Activated CD8-positive, alpha-beta memory T cell treated with anti-CD3 and anti-CD28 coated beads for 1 hour (primary cell): ENCODE measurements at places on chromosomes 2 and 18.

- DNase-seq = no peak
These were observed 46.2 kb downstream of the LBH start for GRCh38 chr2:30277582-30277981.

- no peak for DNase-seq
These were observed 155.0 kb upstream of the SRD5A2 start for GRCh38 chr2:31735716-31736115.

GRCh38 chr2:132776287-132776686 lies 106.3 kb upstream of the LYPD1 start:
- no peak for DNase-seq

DNA sequence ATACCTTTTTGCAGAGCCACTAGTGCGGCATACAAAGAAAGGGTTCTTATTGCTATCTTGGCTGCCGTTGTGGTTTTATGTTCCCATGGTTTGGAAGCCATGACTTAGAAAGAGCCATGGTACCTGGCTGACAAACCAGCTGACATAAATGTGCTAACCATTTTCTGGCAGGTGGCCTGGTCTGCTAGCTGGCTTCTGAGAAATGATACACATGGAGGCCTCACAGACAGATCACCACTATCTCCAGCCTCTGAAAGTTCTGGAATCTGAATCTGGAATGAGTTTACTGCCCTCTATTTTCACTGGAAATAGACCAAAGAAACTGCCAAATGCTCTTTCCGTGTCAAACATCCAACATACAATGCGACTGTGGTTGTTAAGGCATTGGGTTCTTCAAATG lies 123.7 kb downstream of the QPCT start:
- no peak for DNase-seq

DNA sequence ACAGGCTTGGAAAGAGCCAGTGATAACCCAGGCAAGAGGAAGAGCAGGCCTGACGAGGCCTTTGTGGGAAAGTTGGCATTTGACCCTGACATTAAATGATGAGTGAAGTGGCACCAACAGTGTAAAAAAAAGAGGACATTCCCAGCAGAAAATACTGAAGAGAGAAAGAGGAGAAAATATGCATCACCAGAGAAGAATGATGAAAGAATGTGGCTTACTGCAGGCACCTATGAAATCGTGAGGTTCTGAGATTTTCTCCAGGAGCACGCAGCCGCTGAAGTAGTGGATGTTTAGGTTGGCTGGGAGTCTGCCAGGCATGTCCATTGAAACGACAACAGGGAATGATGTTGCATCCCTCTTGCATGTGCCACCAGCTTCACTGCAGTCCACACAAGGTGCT lies 13.8 kb downstream of the EHD3 start:
- DNase-seq = no peak

DNA sequence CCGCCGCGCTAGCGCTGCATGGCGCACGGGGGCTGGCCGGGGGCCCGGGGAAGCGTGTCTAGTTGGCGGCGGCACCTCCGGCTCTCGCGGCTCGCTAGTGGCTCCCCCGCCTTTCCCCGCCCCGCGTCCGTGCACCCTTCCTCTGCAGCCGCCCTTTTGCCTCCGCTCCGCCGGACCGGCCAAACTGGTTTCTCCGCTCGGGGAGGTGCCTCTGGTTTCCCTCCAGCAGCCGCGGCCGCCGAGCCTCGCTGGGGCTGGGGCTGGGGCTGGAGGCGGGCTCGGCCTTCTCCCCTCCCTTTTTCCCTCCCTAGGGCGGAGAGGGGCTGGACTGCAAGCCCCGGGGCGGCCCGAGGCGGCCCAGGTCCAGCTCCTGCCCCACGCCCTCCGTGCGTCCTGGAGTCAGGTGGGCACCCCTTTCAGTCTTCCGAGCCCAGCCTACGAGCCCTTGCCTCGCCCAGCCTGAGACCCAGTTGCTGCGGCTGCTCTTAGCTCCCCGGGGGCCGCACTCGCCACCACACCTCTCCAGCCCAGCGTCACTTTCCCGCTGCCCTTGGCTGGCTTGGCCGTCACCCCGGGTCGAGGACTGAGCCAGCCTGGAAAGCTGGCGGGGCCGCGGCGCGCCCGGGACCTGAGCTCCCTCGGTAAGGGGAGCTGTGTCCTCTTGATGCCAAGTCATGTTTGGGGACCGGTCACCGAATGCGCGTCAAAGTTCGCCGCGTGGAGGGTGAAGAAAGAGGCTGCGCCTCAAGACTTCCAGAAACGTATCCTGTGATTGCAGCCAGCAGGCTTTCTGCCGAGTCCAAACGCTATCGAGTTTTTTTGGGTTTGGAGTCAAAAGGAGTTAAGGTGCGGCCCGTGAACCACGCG lies at the start of gene ATP8B1:
Gene ATP8B1, minus strand, starts transcription at position 213 of the 867 bp plus-strand sequence. CDS start 71,508 bp downstream, outside the sequence.
- no peak for DNase-seq

- DNase-seq = no peak
These were observed 78.9 kb downstream of the NRXN1 start for GRCh38 chr2:50953021-50953420.

- DNase-seq = no peak
These were observed 35.9 kb downstream of the TAF4B start for GRCh38 chr18:26262156-26262555.

GRCh38 chr2:47652061-47652690 lies 130.8 kb upstream of the MSH6 start:
- no peak for DNase-seq

DNA sequence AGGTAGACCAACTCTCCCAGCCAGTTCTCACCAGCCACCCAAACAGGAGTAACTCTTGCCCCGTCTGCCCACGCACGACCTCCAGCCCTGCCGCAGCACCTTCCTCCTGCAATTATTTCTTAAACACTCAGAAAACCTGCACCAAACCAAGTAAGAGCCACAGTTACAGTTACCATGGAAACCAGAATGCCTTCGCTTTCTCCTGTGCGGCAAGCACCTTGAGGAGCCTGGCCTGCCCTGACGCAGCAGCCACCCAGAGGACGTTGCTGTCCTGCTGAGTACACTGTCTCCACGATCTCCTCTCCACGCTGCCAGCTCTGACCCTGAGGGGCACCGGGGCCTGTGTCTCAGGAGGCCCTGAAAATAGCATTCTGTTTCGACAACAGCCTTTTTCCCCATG lies 94.3 kb upstream of the SMIM21 start:
- no peak for DNase-seq

DNA sequence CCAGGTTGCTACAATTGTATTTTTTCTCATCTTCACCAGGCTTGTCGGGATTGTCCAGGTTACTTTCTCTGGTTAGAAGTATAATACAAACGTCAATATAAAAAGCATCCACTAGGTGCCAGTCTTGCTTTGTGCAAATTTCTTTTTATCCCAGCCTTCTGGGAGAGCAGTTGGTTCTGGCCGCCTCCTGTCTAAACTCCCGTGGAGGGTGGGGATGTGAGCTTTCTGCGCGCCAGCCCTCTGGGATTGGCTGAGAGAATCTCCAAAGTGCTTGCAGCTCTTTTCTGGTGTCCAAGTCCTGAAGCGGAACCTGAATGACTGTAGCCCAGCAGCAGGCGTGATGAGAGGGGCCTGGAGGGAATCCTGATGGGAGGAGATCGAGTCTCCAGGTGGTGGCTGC lies 22.4 kb upstream of the TOGARAM2 start:
- no peak for DNase-seq

GRCh38 chr2:30732876-30733275 lies 74.4 kb downstream of the CAPN13 start:
- no peak for DNase-seq

GRCh38 chr2:231922311-231923009 lies 3.7 kb downstream of the NPPC start:
- no peak for DNase-seq

- DNase-seq = no peak
These were observed 247.0 kb downstream of the KCNH7 start for GRCh38 chr2:162591403-162592083.

DNA sequence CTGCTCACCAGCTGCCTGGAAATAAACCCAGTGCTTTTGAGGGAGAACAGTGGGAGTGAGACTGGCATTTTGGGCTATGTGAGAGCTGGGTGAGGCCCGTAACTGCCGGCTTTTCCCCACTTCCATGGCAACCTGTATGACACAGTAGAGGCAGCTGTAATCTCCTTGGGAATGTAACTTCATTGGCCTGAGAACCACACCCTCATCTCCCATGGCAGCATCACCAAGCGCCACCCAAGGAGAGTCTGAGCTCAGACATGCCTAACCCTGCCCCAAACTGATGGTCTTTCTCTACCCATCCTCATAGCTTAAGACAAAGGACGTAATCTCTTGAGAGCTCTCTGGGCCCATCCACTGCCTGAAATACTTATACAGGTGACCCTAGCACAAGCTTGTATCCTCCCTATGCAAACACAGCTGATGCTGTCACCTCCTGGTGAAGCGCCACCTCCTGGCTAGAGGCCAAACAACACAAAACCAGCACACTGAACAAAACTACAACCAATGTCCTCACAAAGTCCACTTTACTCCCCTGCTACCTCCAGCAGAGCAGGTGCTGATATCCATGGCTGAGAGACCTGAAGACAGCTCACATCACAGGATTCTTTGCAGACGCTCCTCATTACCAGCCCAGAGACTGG lies 763.4 kb upstream of the NRXN1 start:
- DNase-seq = no peak

- DNase-seq = no peak
These were observed 66.8 kb upstream of the DNER start for GRCh38 chr2:229780856-229781773.

- no peak for DNase-seq
These were observed 53.9 kb downstream of the SH3BP4 start for GRCh38 chr2:235005603-235006259.

GRCh38 chr2:189783451-189783926 lies 650 bp downstream of the ORMDL1 start:
- DNase-seq = no peak

- DNase-seq = no peak
These were observed 884.3 kb downstream of the DCC start for GRCh38 chr18:53224128-53224778.

DNA sequence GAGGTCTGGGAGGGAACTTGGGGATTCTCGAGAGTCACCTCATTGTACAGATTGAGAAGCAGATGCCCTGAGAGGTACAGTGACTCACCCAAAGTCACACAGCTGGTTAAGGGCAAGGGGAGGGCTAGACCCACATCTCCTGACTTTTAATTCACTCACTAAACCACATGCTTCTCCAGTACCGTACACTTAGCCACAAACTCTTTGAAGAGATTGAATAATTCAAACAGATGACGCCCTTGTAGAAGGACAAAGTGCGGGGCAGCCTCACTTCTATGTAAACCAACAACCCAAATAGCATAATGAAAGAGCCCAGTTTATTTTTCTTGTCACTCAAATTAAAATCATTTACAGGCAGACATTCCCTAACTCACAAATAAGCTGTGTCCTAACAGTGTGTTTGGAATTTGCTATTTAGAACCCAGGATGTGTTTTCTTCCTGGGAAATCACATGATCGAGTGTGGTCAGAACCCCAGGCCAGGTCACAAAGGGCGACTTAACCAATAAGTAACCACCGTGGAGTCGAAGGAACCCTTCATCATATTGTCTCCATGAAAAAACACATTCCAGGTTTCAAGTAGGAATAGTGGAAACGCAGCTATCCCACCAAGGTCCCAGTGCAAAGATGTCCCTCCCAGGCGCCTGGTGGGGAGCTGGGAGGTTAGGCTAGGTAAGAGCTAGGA lies 35.8 kb upstream of the PTPN4 start:
- DNase-seq = no peak

DNA sequence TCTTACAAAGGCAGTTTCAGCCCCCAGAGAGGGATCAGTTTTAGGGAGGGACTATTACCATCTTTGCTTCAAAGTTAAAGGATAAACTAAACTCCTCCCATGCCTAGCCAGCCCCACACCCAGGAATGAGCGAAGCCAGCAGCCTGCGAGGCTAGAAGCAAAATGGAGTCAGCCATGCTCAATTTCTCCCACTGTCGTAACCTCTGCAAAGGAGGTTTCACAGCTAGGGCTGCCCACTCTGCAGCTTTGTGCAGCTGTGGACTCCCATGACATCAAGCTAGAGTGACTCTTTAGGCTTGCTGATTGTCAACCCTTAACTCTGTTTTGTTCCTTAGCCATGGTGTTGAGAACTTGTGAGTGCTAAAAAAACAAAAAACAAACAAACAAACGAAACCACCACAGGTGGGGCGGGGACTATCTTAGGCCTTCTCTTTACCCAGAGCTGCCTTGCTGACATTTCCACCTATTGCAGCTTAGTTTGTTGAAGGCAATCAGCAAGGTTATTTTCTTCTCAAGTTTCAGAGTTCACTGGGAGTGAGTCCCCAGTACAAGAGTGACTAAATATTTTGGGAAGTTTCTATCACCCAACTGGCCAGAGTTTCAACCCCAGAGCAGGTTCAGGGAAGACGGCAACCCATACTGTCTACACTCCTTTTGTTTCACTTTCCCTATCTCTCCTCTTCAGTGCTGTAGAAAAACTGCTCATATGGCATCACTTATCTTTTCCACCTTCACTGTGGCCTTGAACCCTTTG lies 592.1 kb downstream of the XIRP2 start:
- DNase-seq = no peak

- no peak for DNase-seq
These were observed 63.2 kb downstream of the ADI1 start for GRCh38 chr2:3456125-3456524.

- DNase-seq = no peak
These were observed 83.3 kb downstream of the ZCCHC2 start for GRCh38 chr18:62606106-62606505.

- DNase-seq = no peak
These were observed 35.8 kb downstream of the SLC9A4 start for GRCh38 chr2:102508863-102509262.

DNA sequence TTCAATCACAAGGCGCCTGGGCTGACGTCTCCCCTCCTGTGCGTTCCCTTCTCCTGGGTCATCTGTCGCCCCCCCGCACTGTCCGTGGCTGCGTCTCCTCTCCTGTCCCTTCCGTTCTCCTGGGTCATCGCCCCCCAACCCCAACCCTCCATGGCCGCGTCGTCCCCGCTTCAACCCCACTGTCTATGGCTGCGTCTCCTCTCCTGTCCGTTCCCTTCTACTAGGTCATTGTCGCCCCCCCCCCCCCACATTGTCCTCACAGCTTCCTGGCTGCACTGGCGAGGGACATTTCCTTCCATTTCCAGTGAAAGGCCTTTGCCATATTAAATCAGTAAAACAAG lies 118.9 kb downstream of the TMEM18 start:
- DNase-seq = no peak

- DNase-seq = no peak
These were observed 572 bp downstream of the INPP4A start for GRCh38 chr2:98445177-98445682.

DNA sequence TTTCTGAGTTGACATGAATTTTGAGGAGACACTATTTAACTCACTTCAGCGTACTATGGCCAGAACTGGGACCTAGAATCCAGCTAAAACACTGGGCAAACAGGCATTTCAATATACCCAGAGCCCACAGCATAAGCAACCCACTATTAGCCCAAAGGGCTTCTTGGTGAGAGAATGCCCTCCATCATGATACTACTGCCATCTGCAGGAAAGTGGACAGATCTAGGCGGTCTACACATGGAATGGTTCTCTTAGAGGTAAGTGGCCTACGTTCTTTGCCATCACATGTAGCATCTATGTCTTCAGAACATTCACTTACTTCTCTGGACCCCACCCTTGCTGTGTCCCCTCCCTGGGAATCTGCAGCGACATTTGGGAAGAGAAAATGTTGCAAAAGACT lies 181.3 kb upstream of the LINC00305 start:
- DNase-seq = no peak

- no peak for DNase-seq
These were observed 5.7 kb downstream of the GPATCH11 start for GRCh38 chr2:37090019-37090477.
